ENCODE measurements at places on chromosomes 12 and 14.

DNA sequence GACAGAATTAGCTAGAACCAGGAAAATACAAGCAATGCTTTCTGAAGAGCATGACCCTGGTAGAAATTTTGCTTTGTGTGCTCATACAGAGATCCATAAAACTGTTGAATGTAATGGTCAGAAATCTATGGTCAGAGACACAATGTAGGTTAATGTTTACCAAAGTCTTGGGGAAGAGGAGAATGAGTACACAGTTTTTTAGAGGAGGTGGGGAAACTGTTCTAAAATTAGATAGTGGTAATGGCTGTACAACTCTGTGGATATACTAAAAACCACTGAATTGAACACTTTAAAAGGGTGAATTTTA is 109.5 kb upstream of the ARHGAP5 start:
- no peak for DNase-seq

GRCh38 chr12:68602720-68603119 is 8.0 kb upstream of the RAP1B start:
- DNase-seq: no peak

DNA sequence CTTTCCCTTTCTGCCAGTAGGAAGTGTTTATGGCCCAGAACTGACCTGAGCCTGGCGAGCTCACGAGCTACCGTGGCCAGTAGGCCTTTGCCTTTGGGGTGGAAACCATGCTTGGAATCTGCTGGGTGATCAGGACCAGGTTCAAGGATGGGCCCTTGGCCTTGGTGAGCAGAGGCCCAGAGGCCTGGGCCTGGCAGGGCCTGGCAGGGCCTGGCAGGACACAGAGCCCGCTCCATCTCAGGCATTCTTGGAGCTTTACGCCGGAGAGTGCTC is 184.8 kb upstream of the RTL1 start:
- DNase-seq: no peak

DNA sequence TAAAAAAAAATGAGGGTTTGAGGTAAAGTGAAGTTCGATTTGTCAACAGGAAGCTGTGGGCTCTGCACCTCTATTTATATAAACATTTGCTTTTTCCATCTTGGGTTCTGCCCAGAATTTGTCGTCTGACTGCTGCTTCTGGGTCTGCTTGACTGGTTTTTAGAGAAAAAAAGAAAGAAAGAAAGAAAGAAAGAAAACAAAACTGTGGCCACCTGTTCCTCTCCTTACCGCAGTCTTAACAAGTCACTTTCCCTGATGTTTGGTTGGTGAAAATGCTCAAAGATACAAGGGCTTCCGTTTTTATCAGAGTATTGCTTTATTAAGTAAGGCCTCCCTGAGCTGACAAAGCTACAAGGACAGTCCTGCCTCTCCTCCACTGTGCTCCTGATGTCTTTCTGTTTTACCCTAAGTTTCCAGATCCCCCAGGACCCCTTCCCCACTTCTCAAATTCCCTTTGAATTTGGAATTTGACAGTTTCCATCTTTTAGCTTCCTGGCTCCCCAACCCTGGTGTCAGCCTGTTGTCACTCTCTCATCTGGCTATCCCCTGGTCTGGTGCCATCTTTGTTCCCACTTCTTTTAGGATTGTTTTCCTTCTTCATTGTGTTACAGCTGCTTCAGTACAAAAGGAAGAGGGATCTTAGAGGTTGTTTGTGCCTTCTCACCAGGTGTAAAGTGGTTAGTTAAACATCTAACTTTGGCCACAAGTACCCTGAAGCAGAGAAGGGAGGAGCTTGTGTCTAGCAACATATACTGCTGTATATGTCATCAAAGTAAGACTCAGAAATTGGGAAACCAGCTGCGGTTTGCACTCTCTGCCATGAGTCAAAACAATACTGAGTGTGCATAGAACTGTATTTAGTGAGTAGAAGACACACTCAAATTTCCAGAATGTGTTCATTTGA is 18.0 kb downstream of the MFAP5 start:
- no peak for DNase-seq

GRCh38 chr14:42198010-42198409 is 591.3 kb downstream of the LRFN5 start:
- DNase-seq: no peak

GRCh38 chr12:31736472-31736871 is 7.7 kb upstream of the AMN1 start:
- no peak for DNase-seq

DNA sequence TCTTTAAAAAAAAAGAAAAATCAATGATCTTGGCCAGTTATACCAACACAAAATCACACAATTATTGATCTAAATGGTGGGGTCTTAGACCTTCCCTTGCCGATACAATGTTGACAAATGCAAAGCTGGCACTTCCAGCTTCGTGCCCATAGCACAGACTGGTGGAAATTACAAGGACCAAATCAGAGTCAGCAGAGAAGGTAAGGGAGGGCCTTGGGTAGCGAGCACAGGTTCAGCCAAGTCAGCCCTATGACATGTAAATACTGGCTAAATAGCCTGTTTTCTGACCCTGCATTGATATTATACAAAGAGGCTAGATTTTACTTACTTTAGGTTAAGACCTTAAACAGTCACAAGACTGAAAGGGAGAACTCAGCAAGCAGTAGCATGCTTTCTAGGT is 30.3 kb upstream of the WDR89 start:
- DNase-seq: no peak

DNA sequence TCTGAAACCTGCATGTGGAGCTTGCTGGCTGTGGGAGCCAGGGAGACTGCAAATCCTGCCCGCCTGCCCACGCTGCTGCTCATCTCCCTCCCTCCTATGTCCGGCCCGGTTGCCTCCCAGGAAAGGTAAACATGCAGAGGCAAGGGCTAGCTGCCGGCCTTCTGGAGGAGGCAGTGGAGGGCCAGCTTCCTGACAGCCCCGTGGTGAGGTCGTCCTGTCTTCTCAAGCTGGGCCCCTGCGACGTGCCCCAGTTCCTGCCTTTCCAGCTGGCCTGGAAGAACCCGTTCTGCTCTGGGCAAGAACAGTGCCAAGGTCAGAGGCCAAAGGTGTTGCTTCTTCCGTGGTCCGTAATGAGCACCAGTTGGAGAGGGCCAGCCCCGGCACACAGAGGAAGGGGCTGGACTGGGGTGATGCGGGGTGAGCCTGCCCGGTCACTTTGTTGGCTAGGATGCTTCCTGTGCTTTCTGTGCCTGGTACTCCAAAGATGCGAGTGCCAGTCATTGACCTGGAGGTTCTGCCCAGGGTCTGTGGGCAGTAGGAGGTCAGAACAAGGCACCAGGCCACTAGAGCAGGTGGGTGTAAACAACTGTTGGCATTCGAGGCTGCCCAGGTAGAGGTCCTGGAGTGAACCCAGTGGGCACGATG is 25.3 kb downstream of the TPCN1 start:
- no peak for DNase-seq

DNA sequence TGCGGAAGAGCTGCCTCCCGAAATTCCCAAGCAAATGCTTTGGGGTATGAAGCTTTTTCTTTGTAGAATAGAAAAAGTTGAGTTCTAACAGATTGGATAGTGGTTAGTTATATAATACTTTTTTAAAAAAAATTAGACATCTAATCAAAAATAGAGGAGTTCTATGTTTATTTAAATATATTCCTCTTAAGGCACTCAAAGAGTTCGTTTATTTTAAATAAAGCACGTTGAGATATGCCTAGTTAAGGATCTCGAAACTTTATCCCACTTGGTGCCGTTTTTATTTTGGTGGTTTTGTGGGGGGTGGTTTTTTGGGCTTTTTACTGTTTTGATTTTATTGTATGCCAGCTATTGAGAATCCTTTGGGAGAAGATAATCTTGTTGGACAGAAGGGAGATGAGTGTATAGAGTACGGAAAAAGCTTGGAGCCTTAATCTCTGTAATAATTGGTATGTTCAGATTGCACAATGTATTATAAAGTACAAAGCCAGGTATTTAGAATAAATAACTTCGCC is 10.7 kb upstream of the SNAPC1 start:
- no peak for DNase-seq

DNA sequence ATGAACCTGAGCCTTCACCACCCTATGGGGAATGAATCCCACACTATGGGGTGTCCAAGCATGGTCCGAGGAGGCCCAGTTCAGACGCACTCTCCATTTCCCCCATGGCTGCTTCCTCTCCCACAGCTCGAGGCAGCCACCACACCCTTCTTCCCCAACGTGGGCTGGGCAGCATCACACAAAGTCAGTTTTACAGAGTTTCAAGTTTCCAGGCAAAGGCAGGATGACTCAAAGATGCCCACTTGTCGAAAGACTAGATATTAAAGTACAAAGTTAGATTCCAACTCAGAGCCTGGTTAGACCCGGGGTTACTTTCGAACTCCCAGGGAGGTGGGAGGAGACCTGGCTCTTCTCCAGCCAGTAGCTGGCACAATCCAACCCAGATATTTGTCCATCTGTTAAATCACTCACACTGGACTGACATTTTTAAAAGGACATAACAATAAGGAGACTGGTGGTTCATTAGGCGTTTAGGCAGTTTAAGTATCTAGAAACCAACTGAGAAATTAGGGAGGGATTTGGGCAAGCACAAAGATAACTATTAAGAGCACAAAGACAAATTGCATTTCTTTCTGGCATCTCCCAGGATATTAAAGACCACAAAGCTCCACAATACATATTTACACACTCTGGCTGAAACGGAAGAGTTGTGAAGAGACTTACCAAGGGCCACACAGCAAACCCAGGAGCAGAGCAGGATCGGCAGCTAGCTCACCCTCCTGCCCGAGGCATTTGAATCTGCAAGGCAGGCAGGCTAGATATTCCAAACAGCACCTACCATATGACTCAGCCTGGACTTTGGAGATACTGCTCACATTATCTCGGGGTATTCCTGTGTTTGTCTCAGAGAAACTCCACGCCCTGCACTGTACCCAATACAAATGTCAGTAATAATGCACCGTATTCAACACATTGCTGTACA is 34.8 kb downstream of the TMCC3 start:
- no peak for DNase-seq

- DNase-seq: no peak
Observed at GRCh38 chr14:57512220-57512619, 18.6 kb upstream of the CCDC198 start.

DNA sequence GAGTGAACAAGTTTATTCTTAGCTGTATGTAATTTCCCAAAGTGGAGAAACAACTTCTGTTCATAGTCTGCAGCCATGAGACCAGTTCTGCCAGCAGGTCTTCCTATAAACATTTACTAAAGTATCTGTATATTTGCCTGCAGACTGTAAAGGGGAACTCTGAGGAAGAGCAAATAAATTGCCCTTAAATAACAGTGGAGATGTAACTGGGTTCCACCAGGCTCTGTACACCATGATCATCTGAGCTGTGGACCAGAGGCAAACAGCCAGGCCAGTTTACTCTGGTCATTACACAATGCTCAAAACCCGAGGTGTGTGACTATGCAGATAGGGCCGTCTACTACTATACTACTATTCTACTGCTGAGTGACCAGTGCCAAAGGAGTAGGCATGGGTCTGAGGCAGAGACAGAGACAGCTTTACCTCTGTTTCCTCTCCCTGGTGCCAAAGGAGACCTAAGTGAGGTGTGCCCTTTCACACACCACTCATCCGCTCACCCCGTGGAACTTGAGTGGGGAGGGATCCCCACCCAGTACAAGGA is 21.1 kb upstream of the CERS5 start:
- DNase-seq: no peak

DNA sequence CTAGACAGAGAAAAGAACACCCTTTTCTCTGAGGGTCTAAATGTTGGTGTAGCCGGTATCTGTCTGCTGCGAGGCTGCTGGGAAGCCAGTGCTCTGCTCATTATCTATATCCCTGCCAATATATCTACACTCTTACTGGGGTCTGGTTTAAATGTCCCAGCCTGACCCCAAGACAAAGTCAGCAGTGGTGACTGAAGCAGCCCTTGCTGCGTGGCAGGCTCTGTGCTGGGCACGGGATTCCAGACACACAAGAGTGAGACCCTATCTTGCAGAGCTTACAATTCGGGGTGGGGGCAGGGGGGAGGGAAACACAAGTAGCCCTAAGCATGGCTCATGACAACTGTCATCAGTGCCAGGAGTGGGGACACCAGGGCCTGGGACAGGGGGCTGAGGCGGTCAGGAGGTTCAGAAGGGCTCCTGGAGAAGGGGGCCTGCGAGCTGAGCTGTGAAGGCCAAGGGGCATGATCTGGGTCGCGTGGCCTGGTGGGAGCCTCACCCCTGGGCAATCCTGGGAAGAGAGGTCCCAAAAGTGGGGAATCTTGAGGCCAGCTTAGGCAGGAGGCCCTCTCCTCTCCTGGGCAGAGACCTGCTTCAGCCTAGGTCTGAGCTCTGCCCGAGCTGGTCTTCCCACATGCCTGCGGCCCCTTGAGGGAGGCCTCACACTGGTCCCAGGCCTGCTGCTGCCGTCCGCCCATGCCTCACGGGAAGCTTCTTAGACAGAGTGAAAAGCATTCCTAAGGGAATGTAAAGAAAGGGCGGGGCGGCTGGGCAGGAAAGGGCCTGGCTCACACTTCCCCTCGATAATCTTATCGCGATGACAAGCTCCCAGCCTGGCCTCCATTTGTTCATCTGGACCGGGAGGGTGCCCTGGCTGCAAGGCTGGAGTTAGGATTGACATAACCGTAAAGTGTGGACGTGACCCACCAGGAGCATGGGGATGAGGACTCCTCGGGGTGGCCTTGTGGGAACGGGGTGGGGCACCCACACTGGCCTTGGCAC is 7.3 kb upstream of the RCOR1 start:
- DNase-seq: no peak

DNA sequence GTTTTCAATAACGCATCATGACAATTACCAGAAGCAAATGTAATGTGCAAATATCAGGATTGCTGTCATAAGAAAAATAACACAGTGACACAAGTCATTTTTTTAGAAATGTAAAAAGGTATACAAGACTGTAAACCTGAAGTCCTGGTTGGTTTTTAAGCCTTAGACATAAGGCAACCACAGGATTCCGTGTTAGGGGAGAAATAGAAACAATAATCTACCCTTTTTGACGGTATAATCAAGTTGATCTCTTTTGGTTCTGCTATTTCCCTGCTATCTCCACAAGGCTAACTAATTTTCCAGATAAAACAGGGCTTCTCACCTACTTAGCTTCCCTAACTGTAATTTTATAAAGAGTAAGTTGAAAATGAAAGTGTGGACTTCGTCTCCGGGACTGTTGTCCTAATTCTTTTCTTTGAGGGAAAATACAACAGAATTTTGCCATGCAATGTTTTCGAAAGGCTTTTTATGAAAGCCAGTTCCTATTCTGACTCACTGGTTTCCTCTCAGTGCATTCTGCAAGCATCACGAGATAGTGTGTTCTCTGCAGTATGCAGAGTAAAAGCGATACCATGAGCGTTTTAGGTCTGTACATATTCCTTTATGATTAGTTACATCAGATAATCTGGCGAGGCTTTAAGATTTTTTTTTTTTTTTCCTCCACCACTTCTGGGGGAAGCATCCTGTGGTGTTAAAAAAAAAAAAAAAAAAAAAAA is 10.6 kb downstream of the MYO1H start:
- DNase-seq: no peak
